MV-4-11 (cell line): ENCODE measurements at places on chromosomes 7 and 10.

DNA sequence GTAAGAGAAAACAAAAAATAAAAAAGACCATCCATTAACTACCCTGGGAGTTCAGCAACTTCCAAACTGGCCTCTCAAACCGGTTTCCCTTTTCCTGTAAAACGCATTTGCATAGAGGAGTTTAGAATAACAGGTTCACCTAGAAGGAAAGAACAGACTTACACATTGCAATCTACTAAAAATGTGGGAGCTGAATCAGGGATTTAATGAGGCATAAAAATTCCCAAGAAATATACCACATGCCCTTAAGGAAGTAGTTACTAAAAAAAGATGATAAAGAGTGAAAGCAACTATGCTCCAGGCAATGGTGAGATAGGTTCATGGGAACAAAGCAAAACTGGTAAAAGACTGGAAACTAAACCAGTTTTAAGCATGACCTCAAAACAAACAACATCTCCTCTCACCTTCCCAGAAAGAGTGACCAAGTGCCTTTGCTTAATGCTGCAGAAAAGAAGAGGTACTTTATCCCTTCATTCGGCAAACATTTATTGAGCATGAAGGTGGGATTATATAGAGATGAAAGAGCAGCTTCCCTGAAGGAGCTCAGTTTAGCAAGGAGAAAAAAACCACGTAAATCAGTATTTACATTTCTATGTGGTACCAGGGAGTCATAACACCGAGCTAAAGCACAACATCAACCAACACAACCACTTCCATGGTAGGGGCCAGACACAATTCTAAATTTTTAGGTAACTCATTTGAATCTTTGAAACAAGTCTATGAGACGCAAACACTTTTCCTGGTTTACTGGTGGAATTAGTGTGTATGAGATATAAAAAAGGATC, 152.8 kb downstream of the SGMS1 start:
- no peak for DNase-seq

- no peak for DNase-seq
Observed at GRCh38 chr10:61271127-61271780, 181.9 kb downstream of the TMEM26 start.

DNA sequence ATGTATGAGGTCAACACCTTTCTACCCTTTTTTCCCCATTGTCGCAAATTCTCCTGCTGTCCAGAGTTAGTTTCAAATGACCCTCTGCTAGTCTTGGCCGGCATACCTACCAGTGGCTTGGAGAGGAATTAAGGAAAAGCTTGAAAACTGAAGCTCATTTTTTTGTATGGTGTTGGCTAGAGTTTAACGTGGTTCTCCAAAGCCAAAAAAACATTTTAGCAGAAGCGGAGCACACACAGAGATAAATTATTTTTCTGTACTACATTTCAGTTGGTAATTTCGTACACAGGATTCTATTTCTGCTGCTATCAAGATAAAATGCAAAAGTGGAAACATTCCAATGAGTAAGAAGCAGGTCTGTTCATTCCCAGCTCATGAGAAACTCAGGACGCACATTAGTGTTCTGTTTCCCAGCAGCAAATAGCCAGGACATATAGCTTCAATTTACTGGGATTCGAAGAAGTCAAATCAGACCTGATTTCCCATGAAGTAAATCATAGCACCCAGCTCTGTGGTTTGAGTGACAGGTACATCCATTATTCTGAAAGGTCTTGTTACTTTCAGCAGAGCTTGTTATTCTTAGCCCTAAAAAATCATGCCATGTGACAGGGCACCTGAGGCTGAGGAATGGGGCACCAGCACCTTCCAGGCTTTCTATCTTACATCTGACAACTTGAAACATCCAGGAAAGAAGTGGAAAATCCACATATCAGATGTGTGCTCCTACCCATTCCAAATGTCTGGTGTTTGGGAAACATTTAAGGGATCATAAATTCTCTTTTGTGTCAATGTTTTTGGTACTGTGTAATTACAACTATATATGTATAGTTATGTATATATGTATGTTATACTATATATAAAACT, 215.9 kb upstream of the C7orf33 start:
- DNase-seq, result no peak

DNA sequence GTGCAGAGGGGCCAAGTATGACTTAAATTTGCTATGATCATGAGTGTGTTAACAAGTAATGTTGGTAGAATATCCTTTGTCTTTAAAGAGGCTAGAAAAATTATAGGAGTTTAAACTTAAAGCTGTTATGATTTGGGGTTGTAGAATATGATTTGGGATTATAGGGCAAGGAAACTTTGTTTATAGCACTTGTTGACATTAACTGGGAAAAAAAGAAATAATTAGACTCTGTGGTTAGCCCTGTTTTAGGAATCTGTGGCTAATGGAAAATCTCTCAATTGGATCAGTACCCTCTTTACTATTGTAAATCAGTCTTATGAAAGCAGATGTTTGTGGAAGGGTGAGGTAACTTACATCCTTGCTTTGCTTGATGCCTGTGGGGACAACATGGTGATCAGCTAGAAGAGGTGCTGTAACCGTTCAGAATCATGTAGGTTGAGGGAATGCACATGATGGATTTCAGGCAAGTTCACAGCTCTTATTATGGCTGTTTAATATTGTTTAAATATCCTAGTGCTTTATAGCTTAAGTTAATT, 11.1 kb downstream of the ING3 start:
- DNase-seq, result no peak

GRCh38 chr7:79132844-79133451, 320.5 kb downstream of the MAGI2 start:
- no peak for DNase-seq

DNA sequence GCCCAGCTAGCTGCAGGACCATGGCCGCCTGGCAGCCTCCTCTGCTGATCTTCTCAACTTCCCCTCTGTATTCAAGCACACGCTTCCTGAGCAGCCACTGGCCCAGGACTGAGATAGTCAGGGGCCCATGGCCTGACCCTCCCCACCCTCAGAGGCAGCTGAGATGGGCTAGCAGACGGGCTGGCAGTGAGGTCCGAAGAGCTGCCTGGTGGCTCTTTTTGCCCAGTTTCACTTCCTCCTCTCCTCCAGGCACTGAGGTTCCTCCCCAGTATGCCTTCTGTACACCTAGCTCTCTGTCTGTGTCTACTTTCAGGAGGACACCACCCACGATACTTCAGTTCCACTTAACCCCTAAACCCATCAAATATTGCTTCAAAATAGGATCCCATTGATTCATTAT, 395.6 kb downstream of the TNS3 start:
- DNase-seq, result peak; percentile 90

DNA sequence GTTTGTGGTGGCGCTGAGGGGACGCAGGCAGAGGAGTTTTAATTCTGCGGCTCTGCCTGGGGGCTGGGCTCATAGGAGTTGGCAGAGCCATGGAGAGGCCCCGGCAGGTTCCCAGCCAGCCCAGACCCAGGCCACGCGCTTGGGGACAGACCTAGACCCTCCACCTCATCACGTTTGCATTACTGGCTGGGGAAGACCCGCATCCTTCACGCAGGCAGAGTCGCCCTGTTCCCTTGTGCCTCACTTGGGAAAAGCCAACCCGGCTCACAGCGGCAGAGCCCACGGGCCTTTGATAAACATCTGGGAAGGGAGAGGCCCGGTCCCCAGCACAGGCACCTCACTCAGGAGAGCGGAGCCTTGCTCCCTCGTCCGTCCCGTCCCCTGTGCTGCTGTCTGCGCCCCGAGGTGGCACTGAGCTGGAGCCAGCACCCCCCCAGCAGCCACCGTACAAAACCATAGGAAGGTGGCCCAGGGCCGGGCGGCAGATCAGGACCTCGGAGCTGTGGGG, 112.8 kb downstream of the CYTH3 start:
- no peak for DNase-seq

DNA sequence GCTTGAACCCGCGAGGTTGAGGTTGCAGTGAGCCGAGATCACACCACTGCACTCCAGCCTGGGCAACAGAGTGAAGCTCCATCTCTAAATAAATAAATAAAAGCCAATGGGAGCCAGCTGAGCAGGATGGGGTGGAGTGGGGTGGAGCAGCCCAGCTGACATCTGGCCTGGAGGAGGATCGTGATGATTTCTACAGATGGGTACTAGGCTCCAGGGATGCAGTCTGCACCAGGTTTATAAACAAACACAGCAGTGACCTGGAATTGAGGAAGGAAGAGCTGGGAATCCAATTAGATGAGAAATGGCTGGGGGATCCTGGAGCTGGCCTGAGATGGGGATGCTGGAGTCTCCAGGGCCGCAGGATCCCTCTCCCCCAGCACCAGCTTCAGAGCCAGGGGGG, 7.3 kb upstream of the GRIFIN start:
- no peak for DNase-seq

GRCh38 chr10:77664696-77665095, 27.1 kb upstream of the KCNMA1 start:
- DNase-seq, result no peak

- DNase-seq, result peak; percentile 69
Observed at GRCh38 chr10:30861221-30861620, 170.4 kb downstream of the ZNF438 start.

- DNase-seq, result no peak
Observed at GRCh38 chr7:132680590-132680989, 104.3 kb upstream of the PLXNA4 start.

GRCh38 chr10:49350846-49351532, 44.9 kb downstream of the DRGX start:
- DNase-seq, result no peak
